ENCODE measurements at places on chromosomes 2 and 18. TPM values are rescaled to one million over a fixed set of nuclear protein-coding genes. Genes with fewer than 3 reads are reported as not detected.

The SATB2 gene
- 2.3 TPM for total RNA-seq

The UGT1A9 gene
- total RNA-seq, result not detected

The C1GALT1C1L gene
- 2.0 TPM for total RNA-seq

The RAB3GAP1 gene
- 54.1 TPM for total RNA-seq

The PIK3C3 gene
- 70.4 TPM for total RNA-seq

The SPIRE1 gene
- total RNA-seq, result 24.3 TPM

The AOX1 gene
- 100.0 TPM for total RNA-seq

The UGT1A3 gene
- total RNA-seq, result 0.16 TPM

The SEMA4C gene
- total RNA-seq, result 31.5 TPM

The C2orf66 gene
- not detected for total RNA-seq

The ALK gene
- total RNA-seq, result 5.6 TPM

The LBX2 gene
- 0.29 TPM for total RNA-seq

The G6PC2 gene
- total RNA-seq, result not detected

The CYS1 gene
- total RNA-seq, result 2.4 TPM

The CFC1 gene
- not detected for total RNA-seq

The UGT1A8 gene
- not detected for total RNA-seq

The ALKAL2 gene
- total RNA-seq, result 10.1 TPM

The IL36RN gene
- not detected for total RNA-seq

The TBR1 gene
- 0.64 TPM for total RNA-seq

The MYO5B gene
- total RNA-seq, result 53.1 TPM

Measured in breast epithelium (tissue), 4 donors.